ENCODE measurements at places on chromosomes 2 and 18.

GRCh38 chr18:24428709-24429108 is 2.2 kb downstream of the IMPACT start:
- DNase-seq = no peak

GRCh38 chr2:212098966-212099365 is 439.6 kb downstream of the ERBB4 start:
- DNase-seq = no peak

DNA sequence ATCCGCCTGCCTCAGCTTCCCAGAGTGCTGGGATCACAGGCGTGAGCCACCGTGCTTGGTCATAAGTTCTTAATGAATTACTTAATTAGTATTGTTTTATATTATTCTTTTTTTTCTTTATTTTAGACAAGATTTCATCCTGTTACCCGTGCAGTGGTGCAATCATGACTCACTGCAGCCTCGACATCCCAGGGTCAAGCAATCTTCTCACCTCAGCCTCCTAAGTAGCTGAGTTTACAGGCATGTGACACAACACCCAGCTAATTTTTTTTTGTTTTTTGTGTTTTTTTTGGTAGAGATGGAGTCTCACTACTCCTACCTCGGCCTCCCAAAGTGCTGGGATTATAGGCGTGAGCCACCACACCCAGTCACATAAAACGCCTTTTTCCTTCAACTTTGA is 17.3 kb downstream of the C2orf42 start:
- no peak for DNase-seq

DNA sequence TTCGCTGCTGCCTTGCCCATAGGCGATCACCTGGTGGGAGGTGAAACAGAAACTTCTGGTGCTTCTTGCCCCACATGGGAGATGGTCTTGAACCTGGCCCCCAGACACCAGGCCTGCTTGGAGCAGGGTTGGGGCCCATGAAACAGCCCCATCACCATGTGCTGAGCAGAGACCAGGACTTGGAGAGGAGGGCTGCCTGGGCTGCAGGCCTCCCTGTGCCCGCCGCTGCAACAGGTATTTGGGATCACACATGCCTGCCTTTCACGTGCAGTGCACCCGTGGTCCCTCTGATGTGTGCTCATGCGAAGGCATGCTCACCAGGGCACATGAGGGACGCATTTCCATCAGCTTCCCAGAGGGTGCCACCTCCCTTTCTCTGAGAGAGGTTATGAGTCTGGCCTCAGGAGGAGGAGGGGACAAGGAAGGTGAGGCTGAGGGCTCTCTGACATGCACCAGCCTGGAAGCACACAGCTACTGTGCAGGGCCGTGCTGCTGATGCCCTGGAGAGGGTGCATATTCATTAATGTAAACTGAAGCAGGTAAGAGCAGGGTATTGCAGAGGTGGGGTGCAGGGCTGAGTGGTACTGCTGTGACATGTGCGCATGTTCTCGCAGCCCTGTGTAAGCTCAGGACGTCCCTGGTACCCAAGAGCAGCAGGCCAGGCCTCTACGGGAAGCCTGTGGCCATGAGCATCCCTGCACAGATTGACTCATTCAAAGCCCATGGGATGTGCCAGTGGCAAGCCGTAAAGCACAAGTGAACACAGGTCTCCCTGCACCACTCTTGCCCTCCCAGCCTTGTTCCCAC is 4.2 kb upstream of the OXER1 start:
- DNase-seq = no peak

GRCh38 chr2:46439582-46439981 is 39.8 kb upstream of the TMEM247 start:
- DNase-seq = no peak

DNA sequence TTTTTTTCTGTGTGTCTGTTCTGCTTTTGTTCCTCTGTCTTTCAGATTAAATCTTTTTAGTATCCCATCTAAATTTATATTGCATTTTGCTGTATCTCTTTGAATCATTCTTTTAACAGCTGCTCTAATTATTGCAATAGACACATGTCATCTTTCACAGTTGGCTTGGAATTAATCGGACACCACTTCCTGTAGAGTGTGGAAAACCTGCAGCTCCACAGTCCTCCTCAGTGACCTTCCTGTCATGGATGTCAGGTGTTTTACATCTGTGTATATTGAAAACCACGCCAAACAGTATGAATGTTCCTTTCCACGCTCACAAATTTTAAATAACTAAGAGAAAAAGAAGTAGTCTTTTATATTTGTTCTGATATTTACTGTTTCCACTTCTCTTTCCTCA is 135.3 kb downstream of the PXDN start:
- DNase-seq = no peak

DNA sequence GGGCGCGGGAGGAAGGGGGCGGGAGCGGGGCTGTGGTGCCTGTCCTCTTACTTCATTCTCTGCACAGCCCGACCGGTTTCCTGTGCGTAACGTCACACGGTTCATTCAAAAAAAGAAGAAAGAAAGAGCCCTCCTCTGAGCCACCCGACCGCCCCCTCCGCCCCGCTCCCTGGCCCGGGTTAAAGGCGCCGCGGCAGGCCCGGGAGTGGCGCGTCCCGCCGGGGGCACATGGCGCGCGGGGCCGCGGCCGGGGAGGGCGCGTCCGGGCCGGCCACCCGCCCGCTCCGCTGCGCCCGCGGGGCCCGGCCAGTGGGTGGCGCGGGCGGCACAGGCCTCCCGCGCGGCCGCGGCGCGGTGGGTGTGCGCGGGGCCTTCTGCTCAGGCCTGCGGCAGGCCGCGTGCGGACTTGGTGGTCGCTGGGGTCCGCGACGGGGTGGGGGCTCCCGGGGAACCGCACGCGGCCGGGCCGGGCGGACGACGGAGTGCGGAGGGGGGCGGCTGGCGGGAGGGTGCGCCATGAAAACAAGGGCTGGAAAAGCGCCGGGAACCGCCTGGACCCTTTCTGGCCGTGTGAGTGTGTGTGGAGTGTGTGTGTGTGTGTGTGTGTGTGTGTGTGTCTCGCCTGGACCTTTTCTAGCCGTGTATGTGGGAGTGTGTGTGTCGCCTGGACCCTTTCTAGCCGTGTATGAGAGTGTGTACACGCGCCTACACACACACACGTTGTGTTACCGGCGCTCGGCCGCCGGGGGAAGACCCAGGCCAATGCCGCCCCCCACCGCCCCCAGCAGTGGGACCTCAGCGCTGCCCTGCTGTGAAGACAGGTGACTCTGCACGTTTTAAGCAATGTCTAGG is 780 bp upstream of the BCL2 start:
- DNase-seq = no peak

- no peak for DNase-seq
These were observed 124.8 kb downstream of the NUP35 start for GRCh38 chr2:183248866-183249567.

GRCh38 chr2:161170377-161170776 is 10.1 kb downstream of the TANK start:
- no peak for DNase-seq
